ENCODE measurements at places on chromosomes 4 and X. TPM values are rescaled to one million over a fixed set of nuclear protein-coding genes. Genes with fewer than 3 reads are reported as not detected.

- no peak for DNase-seq
- no peaks in the 10 kb centered on the region for H3K27me3 ChIP-seq
- peak overlapping the region; percentile 100 for H3K27ac ChIP-seq
- H3K36me3 ChIP-seq = no peaks in the 10 kb centered on the region
Measured at GRCh38 chr4:1246901-1247863, 1.7 kb downstream of the CTBP1 start.

GRCh38 chr4:111323496-111323895 is 700.6 kb upstream of the PITX2 start:
- H3K36me3 ChIP-seq = no peaks in the 10 kb centered on the region
- H3K4me3 ChIP-seq = no peak overlapping the region
- DNase-seq = no peak
- H3K4me1 ChIP-seq = no peaks in the 10 kb centered on the region

Gene MFAP3L
- 8.4 TPM for total RNA-seq

Gene NPY5R
- total RNA-seq = not detected

DNA sequence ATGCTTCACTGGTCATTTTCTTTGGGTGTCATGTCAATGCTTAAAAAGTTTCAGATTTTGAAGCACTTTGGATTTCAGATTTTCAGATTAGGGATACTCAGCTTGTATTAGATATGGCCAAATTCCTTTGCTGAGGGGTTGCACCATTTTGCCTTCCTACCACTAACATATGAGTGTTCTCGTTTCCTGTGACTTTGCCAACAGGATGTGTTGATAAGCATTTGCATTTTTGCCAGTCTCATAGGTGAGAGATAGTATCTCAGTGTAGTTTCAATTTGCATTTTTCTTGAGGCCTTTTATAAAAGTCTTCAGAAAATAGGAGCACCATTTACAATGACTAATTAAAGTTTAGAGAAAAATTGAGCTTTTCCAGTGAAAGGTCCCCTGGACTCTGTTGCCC is 71.6 kb upstream of the CLCN4 start:
- H3K4me3 ChIP-seq = no peak overlapping the region
- H3K27ac ChIP-seq = no peak overlapping the region

Gene HTR2C
- not detected for total RNA-seq
